ENCODE measurements at places on chromosomes 3 and 15.

GRCh38 chr3:125245521-125245920 lies 33.0 kb upstream of the SLC12A8 start:
- H3K4me1 ChIP-seq, result no peaks in the 10 kb centered on the region
- H3K4me3 ChIP-seq, result no peak overlapping the region
- no peak overlapping the region for H3K27ac ChIP-seq
- H3K36me3 ChIP-seq, result no peaks in the 10 kb centered on the region
- H3K27me3 ChIP-seq, result no peaks in the 10 kb centered on the region
- no peak for DNase-seq

- no peaks in the 10 kb centered on the region for H3K36me3 ChIP-seq
- H3K4me3 ChIP-seq, result no peak overlapping the region
- H3K27me3 ChIP-seq, result no peaks in the 10 kb centered on the region
- DNase-seq, result no peak
These were observed 296.6 kb downstream of the SUCLG2 start for GRCh38 chr3:67357610-67358458.

GRCh38 chr3:42306499-42306898 lies 40.5 kb upstream of the CCK start:
- no peak overlapping the region for H3K4me3 ChIP-seq
- no peak overlapping the region for H3K27ac ChIP-seq
- H3K27me3 ChIP-seq, result no peaks in the 10 kb centered on the region
- no peaks in the 10 kb centered on the region for H3K4me1 ChIP-seq

- no peak for DNase-seq
- H3K4me3 ChIP-seq, result no peak overlapping the region
- no peaks in the 10 kb centered on the region for H3K4me1 ChIP-seq
- H3K27ac ChIP-seq, result no peak overlapping the region
- H3K27me3 ChIP-seq, result peaks cover 3% of the 10 kb centered on the region
These were observed 60.1 kb downstream of the ATP10A start for GRCh38 chr15:25803036-25803435.

DNA sequence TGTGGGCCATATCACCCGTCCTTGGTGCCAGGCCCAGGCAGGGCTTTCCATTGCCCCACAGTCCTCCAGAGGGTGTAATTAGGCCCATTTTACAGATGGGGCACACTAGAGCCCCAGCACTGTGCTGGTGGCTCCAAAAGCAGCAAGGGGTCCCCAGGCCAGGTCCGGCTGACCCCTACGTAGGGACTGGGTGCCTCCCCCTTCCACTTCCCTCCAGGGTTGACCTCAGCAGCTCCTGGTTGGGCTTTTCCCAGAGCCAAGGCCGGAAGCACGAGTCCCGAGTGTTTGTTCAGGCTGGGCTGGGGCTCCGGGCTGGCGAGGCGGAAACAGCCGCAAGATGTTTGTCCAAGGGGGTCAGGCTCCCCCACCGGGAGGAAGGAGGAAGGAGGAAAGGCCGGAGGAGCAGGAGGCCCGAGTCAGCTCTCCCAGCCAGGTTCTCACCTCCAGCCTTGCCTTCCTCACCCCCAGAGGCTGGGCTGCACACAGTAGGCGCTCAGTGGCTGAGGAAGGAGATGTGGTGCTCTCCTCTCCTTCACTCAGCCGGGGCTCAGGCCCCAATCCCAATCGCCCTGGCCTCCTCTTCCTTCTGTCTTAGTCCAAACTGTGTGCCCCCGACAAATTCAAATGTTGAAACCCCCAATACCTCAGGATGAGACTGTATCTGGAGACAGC lies 17.1 kb upstream of the PLXND1 start:
- H3K27me3 ChIP-seq, result no peaks in the 10 kb centered on the region
- peaks cover 52% of the 10 kb centered on the region for H3K4me1 ChIP-seq
- H3K27ac ChIP-seq, result peak overlapping the region; percentile 62
- no peak overlapping the region for H3K4me3 ChIP-seq
- no peaks in the 10 kb centered on the region for H3K36me3 ChIP-seq

GRCh38 chr3:7506606-7507180 lies 645.8 kb downstream of the GRM7 start:
- no peaks in the 10 kb centered on the region for H3K27me3 ChIP-seq
- no peak for DNase-seq
- H3K36me3 ChIP-seq, result no peaks in the 10 kb centered on the region
- no peak overlapping the region for H3K27ac ChIP-seq
